ENCODE measurements at places on chromosomes 1 and 21.

DNA sequence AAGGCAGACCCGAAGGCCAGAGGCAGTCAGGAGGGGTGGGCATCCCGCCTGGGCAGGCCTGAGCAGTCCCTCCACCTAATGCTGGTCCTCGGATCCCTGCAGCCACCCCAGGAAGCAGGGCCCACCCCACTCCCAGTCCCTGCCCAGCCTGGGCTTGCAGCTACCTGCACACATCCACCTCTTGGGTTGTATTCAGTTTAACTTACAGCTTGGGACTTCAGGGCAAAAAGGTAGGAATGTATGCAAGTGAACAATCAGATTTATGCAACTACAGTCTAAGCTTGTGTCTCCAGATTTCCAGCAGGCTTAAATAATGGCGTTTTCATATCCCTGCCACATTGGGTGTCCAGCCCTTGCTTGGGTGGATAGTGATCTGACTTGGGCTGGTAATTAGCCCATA is 17.4 kb downstream of the LDLRAP1 start:
- DNase-seq, result no peak

- no peak for DNase-seq
These were observed 169.1 kb downstream of the ZC3H11B start for GRCh38 chr1:219443763-219444162.

DNA sequence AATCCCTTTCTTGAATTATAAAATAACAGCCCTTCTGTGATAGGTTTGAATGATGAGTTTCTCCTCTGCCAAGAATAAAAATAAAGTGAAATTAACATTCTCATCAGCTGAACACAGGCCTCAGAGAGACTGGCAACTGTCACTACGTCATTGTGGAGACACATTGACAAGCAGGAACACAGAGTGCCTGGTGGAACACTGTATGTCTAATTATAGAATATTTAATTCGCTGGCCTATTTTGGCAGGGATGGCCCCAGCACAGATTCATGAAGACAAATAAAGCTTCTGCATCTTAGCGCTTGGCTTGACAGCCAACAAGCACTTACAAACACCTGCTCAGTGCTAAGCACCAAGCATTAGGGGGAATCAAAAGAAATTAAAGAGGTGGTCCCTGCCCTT is 52.0 kb upstream of the SMYD2 start:
- DNase-seq, result no peak

GRCh38 chr1:157181790-157182189 is 43.6 kb upstream of the ETV3 start:
- no peak for DNase-seq

DNA sequence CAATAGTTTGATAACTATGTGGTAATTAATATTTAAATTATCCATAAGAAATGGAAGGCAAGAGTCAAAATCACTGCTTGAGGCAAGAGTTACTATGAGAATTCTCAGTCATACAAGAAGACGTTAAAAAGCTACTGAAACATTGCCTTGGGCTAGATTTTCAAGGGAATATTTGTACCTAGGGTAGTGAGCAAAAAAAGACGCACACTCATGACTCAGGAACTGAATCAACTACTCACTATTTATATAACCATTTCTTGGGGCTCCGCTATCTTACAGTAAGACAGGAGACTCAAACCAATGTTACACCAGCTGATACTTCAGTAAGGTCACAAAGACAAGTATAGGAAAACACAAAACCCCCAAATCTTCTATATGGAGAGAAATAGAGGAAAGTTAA is 151.5 kb upstream of the RNPC3 start:
- no peak for DNase-seq
